ENCODE measurements at places on chromosomes 1 and 21.

GRCh38 chr1:237713916-237714315 is 176.8 kb downstream of the ZP4 start:
- no peak for DNase-seq

DNA sequence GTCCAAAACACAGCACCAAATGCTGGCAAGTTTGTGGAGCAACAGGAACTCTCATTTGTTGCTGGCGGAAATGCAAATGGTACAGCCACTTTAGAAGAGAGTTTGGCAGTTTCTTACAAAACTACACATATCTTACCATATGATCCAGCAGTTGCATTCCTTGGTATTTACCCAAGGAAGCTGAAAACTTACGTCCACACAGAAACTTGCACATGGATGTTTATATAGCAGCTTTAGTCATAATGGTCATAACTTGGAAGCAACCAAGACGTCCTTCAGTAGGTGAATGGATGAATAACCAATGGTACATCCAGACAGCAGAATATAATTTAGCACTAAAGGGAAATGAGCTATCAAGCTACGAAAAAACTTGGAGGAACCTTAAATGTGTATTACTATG is 66.4 kb downstream of the MARK1 start:
- no peak for DNase-seq

DNA sequence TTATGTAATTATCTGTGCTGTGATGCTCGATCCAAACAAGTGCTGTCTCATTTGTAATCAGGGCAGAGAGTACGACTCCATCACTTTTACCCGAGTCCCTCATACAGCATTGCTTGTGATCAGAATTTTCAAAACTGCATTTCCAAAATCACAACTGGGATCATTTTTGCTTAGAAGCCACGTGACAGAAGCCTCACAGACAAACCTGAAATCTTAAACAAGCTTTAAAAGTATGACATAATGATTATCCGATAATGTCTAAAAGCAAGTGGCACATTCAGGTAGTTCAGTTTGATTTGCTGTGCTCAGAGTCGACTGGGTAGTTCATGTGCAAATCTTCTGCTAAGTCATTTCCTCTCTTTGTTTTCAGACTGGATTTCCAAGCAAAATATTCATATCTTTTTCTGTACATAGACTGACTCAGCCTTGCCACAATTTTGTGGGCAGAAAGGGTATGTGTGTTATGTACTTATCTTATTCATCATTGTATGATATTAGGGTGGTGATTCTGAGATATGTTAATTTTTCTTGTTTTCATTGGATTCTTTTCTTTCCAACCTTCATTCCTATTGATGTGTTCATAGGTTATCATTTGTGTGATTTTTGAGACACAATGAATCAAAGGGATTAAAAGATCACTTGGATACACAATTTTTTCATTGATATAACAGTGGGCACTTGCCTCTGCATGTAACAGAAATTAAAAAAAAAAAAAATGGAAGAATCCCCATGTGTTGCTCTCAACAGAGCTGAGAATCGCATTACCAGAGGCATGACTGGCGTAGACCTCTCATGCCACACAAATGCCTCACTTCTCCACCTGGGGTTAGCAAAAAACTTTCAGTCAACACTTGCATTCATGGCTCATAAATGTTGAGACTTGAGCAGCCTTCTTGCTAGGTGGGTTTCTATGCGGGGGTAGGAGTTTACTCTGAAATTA is 355.7 kb downstream of the LTN1 start:
- DNase-seq: no peak

GRCh38 chr1:107339775-107340174 is 198.9 kb downstream of the NTNG1 start:
- DNase-seq: no peak

- no peak for DNase-seq
Observed at GRCh38 chr1:108049178-108049819, 84.3 kb upstream of the VAV3 start.

DNA sequence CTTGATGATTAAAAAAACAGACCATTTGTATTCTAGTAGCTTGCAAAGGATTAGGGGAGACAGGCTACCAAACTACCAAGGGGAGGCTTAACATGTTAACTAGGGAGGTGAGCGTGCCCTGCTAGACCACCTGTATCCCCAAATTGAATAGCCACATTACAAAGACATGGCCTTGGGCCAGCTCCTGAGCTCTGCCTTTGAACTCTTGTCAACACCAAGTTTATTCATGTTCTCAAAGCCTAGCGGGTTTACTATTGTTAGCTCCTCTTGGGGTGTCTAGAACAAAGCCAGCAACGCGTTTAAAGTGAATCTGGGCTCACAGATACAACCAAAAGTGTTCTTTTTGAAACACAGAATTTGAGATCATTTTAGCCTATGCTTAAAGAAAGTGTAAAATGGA is 36.3 kb downstream of the SMYD2 start:
- DNase-seq: no peak

GRCh38 chr1:25731626-25732370 is 68.2 kb upstream of the SELENON start:
- no peak for DNase-seq

DNA sequence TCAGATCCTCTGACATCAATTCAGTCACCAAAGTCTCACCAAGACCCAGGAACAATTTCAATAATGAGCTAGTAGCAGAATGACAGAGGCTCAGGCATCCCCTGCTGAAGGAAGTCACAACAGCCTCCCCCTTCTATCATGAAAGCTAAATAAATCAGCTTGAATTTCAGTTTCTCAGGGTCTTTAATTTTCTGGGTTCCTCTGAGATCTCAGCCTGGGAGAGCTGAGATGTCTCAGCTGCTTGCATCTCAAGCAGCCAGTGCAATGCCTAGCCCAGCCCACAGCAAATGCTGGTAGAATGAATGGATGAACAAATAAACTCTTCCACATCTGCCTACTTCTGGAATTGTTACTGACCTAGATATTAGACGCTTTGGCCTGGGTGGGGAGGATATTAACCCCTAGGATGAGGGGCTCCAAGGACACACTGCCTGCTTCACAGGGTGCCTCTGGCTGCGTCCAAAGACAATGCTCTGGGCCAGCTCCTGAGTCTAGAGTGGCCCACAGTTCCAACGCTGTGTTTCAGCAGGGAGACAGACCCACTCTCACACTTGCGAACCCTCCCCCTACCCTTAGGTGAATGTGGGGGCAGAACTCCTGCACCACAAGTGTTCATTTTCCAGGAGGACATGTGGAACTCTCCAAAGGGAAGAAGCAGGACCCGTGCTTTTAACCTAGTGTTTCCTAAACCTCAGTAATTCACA is 11.2 kb upstream of the LORICRIN start:
- no peak for DNase-seq

DNA sequence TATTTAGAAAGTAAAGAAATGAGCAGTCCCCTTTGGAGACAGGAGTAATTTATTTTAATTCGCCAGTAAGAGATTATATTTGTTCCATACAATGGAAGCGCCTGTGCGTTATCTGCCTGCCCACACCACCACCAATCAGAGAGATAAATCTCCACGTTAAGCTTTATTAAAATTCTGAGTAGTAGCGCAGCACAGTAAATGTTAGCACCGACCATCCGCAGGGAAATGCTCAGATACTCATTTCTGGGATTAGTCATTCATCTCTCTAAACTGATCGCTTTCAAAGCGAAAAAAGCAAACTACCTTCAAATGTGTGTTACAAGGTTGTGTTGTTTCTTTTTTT is 1.2 kb downstream of the ETS2 start:
- DNase-seq: peak; percentile 64

GRCh38 chr1:118944133-118944532 is 44.0 kb downstream of the TBX15 start:
- DNase-seq: no peak

DNA sequence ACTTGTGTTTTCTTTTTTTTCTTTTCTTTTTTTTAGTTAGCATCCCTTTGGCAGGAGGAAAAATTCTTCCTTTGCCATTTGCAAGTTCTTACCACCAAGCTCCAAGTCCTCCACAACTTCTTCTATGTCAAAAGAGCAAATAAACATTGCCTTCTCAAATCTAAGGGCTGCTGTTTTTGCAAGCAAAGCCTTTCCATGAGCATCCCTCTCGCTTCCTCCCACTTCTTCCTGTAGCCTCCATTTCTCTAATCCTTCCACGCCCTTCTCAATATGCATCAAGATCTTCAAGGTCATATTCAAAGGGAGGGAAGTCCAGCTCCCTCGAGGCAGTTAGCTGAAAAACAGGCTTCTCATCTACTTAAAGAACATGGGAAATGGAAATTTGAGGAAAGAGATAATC is 147.1 kb downstream of the ADSS2 start:
- no peak for DNase-seq

GRCh38 chr1:31793086-31793485 is 22.7 kb downstream of the SPOCD1 start:
- no peak for DNase-seq

- DNase-seq: no peak
Observed at GRCh38 chr21:41345934-41346685, 15.7 kb upstream of the MX2 start.

GRCh38 chr1:222114536-222115156 is 372.8 kb upstream of the DUSP10 start:
- no peak for DNase-seq

DNA sequence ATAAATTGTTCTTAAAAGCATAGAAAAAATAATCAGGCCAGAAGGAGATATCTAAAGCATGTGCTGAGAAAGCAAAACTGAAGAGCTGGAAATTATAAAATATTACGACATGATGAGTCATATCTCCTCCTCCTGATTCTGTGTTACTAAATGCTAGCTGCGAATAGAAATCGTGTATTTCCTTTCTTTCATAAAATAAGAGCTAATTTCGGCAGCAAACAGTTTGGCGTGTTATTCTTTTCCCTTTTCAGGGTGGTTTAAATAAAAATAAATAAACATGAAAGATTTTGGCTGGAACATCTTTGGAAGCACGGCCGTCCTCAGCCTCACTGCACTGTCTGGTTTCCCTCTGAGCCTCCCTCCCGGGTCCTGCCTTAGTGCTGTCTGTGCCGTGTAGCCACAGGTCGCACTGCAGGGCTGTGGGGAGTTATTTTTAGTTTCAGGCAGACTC is 56.0 kb downstream of the ADARB1 start:
- no peak for DNase-seq

DNA sequence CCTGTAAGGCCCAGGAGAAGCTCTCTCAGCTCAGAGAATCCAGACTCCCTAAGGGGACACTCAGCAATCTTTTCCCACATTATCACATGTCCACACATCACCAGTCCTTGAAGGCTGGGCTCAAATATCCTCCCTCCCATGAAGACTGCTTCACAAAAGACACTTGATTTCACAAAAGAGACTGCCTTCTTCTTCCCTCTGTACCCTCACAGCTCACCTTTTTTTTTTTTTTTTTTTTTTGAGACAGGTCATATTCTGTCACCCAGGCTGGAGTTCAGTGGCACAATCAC is 1.5 kb downstream of the CD58 start:
- no peak for DNase-seq
